ENCODE measurements at places on chromosomes 16 and 17. TPM values are rescaled to one million over a fixed set of nuclear protein-coding genes. Genes with fewer than 3 reads are reported as not detected.

DNA sequence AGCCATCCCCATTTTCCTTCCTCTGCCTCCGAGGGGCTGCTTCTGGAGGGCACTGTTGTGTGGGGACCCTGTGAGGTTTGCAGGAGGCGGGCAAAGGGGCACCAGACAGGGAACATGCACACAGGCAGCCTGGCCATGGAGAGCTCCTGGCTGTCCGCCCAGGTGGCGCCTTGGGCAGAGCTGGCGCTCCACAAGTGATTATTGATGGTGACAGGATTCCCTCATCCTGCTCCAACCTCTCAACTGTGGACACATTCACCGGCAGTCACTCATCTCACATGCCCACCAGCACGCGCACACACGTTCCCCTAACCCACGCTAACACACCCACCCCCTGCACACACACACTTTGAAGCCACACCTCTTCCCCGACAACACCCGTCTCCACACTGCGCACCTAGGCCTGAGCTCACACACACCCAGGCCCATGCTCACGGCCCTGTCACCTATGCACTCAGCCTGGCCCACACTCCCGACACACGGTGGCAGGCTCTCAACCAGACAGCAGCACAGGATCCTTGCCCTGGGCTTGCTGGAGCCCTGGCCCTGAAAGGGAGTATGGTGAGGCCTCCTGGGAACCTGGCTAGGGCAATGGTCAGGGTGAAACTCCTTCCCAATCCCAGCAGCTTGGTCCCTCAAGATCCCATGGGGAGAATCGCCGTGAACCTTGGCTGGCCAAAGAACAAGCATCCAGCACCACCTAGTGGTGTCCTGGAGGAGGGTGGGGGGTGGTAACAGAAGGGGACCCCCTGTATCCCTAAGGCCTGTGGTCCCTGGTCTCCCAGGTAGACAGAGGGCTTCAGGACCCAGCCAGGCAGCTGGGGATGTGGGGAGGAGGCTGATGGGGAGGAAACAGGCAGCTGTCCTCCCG is 3.6 kb downstream of the PNMT start:
- H3K27ac ChIP-seq: no peak overlapping the region
- H3K36me3 ChIP-seq: no peaks in the 10 kb centered on the region
- H3K4me3 ChIP-seq: no peak overlapping the region
- DNase-seq: peak; percentile 58
- peaks cover 52% of the 10 kb centered on the region for H3K4me1 ChIP-seq

- peak; percentile 82 for DNase-seq
- no peaks in the 10 kb centered on the region for H3K36me3 ChIP-seq
- peaks cover 28% of the 10 kb centered on the region for H3K4me1 ChIP-seq
- peak overlapping the region; percentile 53 for H3K4me3 ChIP-seq
- no peaks in the 10 kb centered on the region for H3K27me3 ChIP-seq
Measured at GRCh38 chr16:89700649-89701424, 668 bp downstream of the SPATA2L start.

LGALS9 gene
- total RNA-seq: 6.3 TPM

GRCh38 chr17:36885153-36885735 is 52.0 kb upstream of the LHX1 start:
- H3K4me3 ChIP-seq: no peak overlapping the region
- peaks cover 4% of the 10 kb centered on the region for H3K27me3 ChIP-seq
- H3K4me1 ChIP-seq: no peaks in the 10 kb centered on the region
- H3K36me3 ChIP-seq: no peaks in the 10 kb centered on the region
- DNase-seq: no peak

- H3K4me1 ChIP-seq: peaks cover 24% of the 10 kb centered on the region
Measured at GRCh38 chr16:8855051-8855786, 13.6 kb downstream of the CARHSP1 start.

DNA sequence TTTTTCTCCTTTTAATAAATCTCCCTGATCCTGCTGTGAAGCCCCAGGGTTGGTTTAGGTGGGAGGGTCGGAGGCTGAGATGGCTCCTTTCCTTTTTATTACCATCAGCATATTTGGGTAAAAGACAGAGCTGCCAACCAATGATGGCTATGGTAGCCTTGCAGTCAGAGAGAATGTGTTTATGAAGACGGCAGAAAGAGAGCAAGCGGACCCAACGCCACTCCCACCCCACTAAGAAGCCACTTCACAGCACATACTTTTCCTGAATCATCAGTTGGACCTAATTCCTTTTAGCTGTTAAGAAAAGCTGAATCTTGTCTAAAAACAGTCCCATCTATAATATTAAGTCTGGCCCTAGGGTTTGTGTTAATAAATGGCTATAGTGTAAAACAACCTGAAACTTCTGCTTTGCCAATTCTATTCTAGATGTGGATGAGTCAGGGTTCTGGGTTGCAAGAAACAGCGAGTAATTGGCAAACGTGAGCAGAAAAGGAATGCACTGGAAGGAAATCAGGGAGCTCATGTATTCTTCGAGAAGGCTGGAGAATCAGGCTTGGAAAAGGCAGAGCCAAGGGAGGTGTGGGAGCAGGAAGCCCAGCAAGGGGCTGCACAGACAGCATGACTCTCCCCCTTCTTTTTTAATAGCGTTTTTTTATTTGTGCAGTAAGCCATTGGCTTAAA is 34.0 kb upstream of the PRKCA start:
- no peak overlapping the region for H3K4me3 ChIP-seq
- no peaks in the 10 kb centered on the region for H3K27me3 ChIP-seq
- peaks cover 7% of the 10 kb centered on the region for H3K4me1 ChIP-seq

- H3K27ac ChIP-seq: no peak overlapping the region
- H3K36me3 ChIP-seq: no peaks in the 10 kb centered on the region
- H3K27me3 ChIP-seq: no peaks in the 10 kb centered on the region
- H3K4me3 ChIP-seq: no peak overlapping the region
Measured at GRCh38 chr16:89071686-89072547, 21.7 kb upstream of the ACSF3 start.

ATF7IP2 gene
- total RNA-seq: 15.8 TPM

DNA sequence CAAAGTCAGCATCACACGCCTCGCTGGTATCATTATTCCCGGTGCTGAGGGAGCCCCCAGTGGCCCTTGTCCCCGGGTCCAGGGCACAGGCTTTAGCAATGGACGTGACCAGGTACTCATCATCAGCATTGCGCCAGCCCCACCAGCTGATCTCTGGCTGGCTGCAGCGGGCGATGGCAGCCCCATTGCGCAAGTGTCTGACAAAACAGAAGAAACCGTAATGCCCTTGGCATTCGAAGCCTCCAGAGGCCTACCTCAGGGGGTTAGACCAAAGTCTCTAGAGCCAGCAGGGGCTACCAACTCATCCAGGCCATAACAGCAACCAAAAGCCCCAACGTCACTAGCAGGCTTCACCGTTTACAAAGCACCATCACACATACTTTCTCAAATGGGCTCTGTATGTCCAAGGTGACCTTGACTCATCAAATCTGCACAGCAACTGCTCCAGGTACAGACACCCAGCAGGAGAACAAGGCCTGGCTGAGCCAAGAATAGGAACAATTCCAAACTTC is 7.3 kb downstream of the MTMR4 start:
- H3K4me3 ChIP-seq: no peak overlapping the region
- H3K36me3 ChIP-seq: peaks cover 55% of the 10 kb centered on the region
- no peaks in the 10 kb centered on the region for H3K4me1 ChIP-seq
- no peaks in the 10 kb centered on the region for H3K27me3 ChIP-seq
- H3K27ac ChIP-seq: no peak overlapping the region

KRT39 gene
- total RNA-seq: not detected

- no peaks in the 10 kb centered on the region for H3K36me3 ChIP-seq
- peaks cover 62% of the 10 kb centered on the region for H3K4me1 ChIP-seq
- no peak overlapping the region for H3K27ac ChIP-seq
Measured at GRCh38 chr16:54283725-54284318, 2.8 kb downstream of the IRX3 start.

CDRT15L2 gene
- total RNA-seq: not detected

DNA sequence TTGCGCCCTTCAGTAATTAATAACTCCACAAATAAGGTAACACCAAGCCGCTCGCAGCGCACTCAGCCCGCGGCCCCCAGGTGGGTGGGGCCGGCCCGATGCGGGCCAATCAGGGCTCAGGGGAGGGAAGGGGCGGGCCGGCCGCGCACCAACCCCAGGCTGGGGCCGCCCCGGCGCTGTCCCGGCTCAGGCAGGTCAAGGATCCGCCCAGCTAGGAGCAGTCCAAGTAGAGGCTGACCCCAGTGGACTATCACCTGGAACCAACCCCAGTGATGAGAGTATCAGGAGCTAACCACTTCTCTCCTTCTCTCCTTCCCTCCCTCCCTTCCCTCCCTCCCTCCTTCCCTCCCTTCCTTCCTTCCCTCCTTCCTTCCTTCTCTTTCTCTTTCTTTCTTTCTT is 110.8 kb downstream of the C16orf78 start:
- no peaks in the 10 kb centered on the region for H3K27me3 ChIP-seq
- H3K4me3 ChIP-seq: no peak overlapping the region
- peak overlapping the region; percentile 46 for H3K27ac ChIP-seq

- H3K4me3 ChIP-seq: no peak overlapping the region
- no peaks in the 10 kb centered on the region for H3K27me3 ChIP-seq
- H3K36me3 ChIP-seq: no peaks in the 10 kb centered on the region
- peak; percentile 43 for DNase-seq
- peaks cover 26% of the 10 kb centered on the region for H3K4me1 ChIP-seq
- peak overlapping the region; percentile 66 for H3K27ac ChIP-seq
Measured at GRCh38 chr16:2664574-2664982, 17.7 kb upstream of the KCTD5 start.

- H3K4me1 ChIP-seq: peaks cover 24% of the 10 kb centered on the region
- no peak overlapping the region for H3K27ac ChIP-seq
- no peaks in the 10 kb centered on the region for H3K27me3 ChIP-seq
- peak; percentile 49 for DNase-seq
- H3K36me3 ChIP-seq: no peaks in the 10 kb centered on the region
Measured at GRCh38 chr16:46857368-46857945, 26.5 kb upstream of the C16orf87 start.

PPY gene
- 51.6 TPM for total RNA-seq

GRCh38 chr17:68559316-68559715 is 41.9 kb downstream of the FAM20A start:
- no peak for DNase-seq
- H3K4me3 ChIP-seq: no peak overlapping the region
- H3K27ac ChIP-seq: no peak overlapping the region
- H3K36me3 ChIP-seq: no peaks in the 10 kb centered on the region

LAT gene
- 1.6 TPM for total RNA-seq

- H3K27ac ChIP-seq: no peak overlapping the region
- H3K27me3 ChIP-seq: no peaks in the 10 kb centered on the region
- H3K4me1 ChIP-seq: no peaks in the 10 kb centered on the region
- no peaks in the 10 kb centered on the region for H3K36me3 ChIP-seq
- DNase-seq: no peak
- no peak overlapping the region for H3K4me3 ChIP-seq
Measured at GRCh38 chr17:39045948-39046679, 78.9 kb upstream of the FBXO47 start.

- no peaks in the 10 kb centered on the region for H3K4me1 ChIP-seq
- DNase-seq: no peak
- no peak overlapping the region for H3K27ac ChIP-seq
- no peak overlapping the region for H3K4me3 ChIP-seq
Measured at GRCh38 chr17:19614900-19615299, 33.7 kb upstream of the ALDH3A2 start.

- H3K4me1 ChIP-seq: peaks cover 15% of the 10 kb centered on the region
- H3K4me3 ChIP-seq: no peak overlapping the region
- no peak for DNase-seq
- H3K27me3 ChIP-seq: no peaks in the 10 kb centered on the region
- H3K27ac ChIP-seq: no peak overlapping the region
Measured at GRCh38 chr16:359871-360697, 7.6 kb upstream of the AXIN1 start.

- no peak overlapping the region for H3K4me3 ChIP-seq
- H3K27ac ChIP-seq: peak overlapping the region; percentile 20
- no peaks in the 10 kb centered on the region for H3K36me3 ChIP-seq
- no peaks in the 10 kb centered on the region for H3K4me1 ChIP-seq
- H3K27me3 ChIP-seq: no peaks in the 10 kb centered on the region
- DNase-seq: peak; percentile 39
Measured at GRCh38 chr17:55814377-55814776, 63.5 kb downstream of the PCTP start.

DNA sequence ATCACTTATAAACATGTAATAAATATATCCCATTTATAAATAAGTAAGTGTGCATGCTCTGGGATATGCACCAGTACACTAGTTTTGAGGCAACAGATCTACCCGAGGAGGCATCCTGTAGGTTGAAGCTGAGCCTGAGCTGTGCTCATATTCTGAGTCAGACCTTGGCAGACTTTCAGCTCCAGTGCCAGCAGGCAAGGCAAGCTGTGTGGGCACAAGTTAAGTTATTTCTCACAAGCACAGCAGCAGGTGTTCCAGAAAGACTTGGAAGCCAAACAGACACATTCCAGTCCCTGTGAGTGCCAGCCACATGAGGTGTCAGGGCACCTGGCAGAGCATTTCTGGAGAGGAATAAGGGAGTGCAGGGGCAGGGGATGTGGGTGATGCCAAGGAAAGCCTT is 1.3 kb upstream of the CLEC19A start:
- H3K4me1 ChIP-seq: peaks cover 5% of the 10 kb centered on the region
- no peaks in the 10 kb centered on the region for H3K27me3 ChIP-seq
- no peak overlapping the region for H3K27ac ChIP-seq
- no peaks in the 10 kb centered on the region for H3K36me3 ChIP-seq

GRCh38 chr17:82789806-82790205 is 37.9 kb downstream of the TBCD start:
- H3K27ac ChIP-seq: no peak overlapping the region
- no peak for DNase-seq
- H3K36me3 ChIP-seq: no peaks in the 10 kb centered on the region
- no peaks in the 10 kb centered on the region for H3K27me3 ChIP-seq

GRCh38 chr17:12731839-12732238 is 57.5 kb upstream of the ARHGAP44 start:
- H3K36me3 ChIP-seq: no peaks in the 10 kb centered on the region
- no peaks in the 10 kb centered on the region for H3K27me3 ChIP-seq
- peak overlapping the region; percentile 70 for H3K27ac ChIP-seq
- no peak for DNase-seq
- H3K4me3 ChIP-seq: no peak overlapping the region

- DNase-seq: no peak
- H3K27me3 ChIP-seq: no peaks in the 10 kb centered on the region
- H3K36me3 ChIP-seq: no peaks in the 10 kb centered on the region
- H3K4me3 ChIP-seq: no peak overlapping the region
- H3K27ac ChIP-seq: no peak overlapping the region
- H3K4me1 ChIP-seq: no peaks in the 10 kb centered on the region
Measured at GRCh38 chr17:49548051-49548505, 27.6 kb upstream of the NXPH3 start.

DNA sequence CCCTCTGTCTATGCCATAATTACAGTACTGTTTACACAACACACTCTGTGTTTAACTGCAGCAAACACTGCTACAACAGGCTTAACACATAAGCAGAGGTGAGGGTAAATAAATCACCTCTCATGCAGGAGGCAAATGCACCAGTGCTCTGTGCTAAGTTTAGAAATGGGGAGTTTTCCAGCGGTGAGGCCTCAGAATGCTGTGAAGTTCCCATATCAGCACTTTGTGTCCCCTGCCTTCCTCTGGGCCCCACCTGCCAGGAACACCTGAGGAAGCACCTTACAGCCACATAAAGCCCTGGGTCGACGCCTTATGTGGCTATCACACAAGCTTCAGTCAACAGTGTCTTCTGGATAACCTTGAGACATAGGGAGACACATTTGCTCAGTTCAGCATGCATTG is 304.5 kb downstream of the HAPSTR1 start:
- H3K4me3 ChIP-seq: no peak overlapping the region
- H3K27me3 ChIP-seq: no peaks in the 10 kb centered on the region
- DNase-seq: peak; percentile 74
- no peaks in the 10 kb centered on the region for H3K36me3 ChIP-seq
- peaks cover 14% of the 10 kb centered on the region for H3K4me1 ChIP-seq

GRCh38 chr17:81165246-81166032 is at the start of gene PVALEF:
TSS of gene PVALEF (plus strand) at chr17:81165507. CDS start at chr17:81181227, 15,720 bp downstream.
- H3K4me3 ChIP-seq: peak within 1 kb of the TSS; percentile 28
- peak within 1 kb of the TSS; percentile 82 for H3K27ac ChIP-seq
- peaks cover 57% of the 10 kb centered on the region for H3K4me1 ChIP-seq
- H3K27me3 ChIP-seq: no peaks in the 10 kb centered on the region
- DNase-seq: peak; percentile 33

OR3A1 gene
- total RNA-seq: not detected

NTN1 gene
- 4.0 TPM for total RNA-seq

Data from body of pancreas (tissue), 4 donors.